ENCODE measurements at places on chromosomes 5 and 9.

DNA sequence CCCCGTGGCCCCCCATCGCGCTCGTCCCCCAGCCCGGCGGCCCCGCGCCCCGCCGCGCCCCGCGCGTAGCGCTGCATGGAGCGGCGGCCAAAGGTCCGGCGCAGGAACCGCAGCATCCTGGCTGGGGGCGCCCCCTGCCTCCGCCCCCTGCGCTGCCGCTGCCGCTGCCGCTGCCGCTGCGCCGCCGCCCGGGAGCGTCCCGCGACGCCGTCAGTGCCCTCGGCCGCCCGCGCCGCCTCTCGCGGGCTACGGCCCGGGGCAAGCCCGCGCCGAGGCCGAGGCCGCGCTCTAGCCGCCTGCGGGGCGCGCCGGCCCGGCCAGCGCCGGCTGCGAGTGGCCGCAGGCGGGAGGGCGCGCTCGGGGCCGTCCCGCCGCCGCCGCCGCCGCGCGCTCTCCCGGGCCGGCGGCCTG lies 523 bp downstream of the EPB41L4B start:
- DNase-seq: no peak

DNA sequence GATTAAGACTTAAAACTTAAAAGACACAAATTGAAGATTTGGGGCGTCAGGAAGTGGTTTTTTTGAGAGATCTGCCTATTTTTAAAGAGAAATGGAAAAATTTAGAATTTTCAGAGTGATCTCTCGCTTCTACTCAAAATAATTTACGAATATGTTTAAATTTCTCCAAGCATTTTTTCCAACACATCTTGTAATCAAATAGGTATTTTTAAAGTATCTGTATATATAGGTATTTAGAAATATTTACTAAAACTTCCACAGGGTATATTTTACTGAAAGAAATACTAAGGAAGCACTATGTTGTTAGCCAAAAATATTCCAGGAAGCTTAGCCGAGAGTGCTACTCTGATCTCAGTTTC lies 9.8 kb upstream of the PCDHB1 start:
- DNase-seq: no peak

GRCh38 chr5:79544131-79544530 lies 30.2 kb upstream of the HOMER1 start:
- DNase-seq: no peak

GRCh38 chr9:69145144-69145715 lies 28.8 kb upstream of the TJP2 start:
- no peak for DNase-seq

DNA sequence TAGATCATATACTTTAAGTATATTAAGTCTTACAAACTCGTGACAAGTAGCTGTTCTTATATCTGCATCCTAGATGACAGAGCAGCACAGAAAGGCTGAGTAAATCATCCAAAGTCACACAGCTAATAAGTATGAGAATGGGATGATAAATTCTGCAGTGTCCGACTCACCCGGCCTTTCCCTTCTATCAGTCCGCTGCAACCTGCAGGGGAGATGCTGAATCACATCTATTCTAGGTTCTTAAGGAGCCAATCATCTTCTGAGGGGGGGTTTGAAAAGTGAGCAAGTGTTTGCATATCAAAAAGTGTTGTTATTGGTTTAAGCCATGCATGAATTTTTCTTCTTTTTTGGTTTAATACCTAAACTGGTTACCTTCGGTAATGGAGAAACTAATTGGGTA lies 38.9 kb downstream of the ADAMTS16 start:
- DNase-seq: no peak

DNA sequence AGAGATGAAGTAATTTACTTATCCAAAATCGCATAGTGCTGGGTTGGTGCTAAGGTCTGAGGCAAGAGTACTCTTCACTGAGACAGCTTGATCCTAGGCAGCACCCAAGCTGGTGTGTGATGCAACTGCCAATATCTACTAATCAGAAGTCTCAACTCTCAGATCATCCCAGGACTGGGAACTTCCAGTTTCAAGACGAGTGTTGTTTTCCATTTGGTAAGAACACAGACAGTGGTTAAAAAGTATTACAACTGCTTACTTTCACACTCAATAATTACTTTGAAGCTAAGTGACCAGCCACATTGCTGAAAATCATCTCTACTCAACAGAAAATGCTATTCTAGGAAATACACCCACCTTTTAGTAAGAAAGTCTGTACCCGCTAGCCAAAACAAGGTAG lies 45.3 kb downstream of the FBXW11 start:
- DNase-seq: no peak

- no peak for DNase-seq
These were observed 20.3 kb upstream of the ENC1 start for GRCh38 chr5:74660873-74661272.

GRCh38 chr5:143217065-143217803 lies 186.3 kb downstream of the NR3C1 start:
- no peak for DNase-seq

DNA sequence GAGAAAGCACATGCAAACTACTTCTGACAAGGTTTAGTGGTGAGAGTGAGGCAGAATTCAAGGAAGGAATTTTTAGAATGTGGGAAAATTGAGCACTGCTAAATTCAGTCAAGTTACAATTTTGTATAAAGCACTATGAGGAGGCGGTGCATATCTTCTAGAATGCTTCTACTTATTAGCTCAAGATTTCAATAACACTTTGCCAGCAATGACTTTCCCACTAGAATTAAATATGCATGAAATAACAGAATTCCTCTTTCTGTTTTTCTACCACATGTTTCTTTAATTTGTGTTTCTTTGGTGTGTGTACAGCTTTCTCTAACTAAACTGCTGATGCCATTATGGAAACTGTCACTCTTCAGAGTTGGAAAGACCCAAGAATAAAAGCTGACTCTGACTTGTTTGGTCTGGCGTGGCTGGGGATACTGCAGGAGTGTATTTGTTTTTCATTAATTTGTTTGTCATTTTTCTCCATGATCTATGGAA lies 163.5 kb downstream of the ARSB start:
- no peak for DNase-seq

- no peak for DNase-seq
These were observed 54.7 kb downstream of the FOXD1 start for GRCh38 chr5:73393611-73394489.

DNA sequence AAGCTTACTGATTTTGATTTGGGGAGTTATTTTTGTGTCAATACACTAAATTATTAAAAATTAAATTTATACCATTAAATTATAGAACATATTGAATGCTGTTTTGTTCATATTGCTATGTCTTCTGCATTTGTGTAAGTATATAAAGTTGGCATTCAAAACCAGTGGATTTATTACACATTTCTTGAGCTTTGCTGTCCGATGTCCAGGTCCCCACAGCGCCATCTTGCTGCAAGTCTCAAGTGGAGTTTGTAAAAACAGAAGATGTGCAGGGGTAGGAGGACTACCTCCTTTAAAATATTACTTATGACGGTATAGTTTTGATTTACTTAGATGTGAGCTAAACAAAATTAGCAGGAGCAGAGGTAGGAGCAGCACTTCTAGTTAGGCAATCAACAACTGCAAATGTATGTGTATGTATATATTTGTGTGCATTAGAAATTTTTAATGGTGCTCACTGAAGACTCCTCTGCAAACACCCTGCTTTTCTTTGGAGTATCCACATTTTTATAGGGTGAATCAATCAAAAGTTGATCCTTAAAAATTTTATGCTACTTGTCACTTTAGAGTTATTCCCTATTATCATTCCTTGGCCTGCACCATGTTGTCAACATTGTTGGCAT lies 37.4 kb downstream of the CPEB4 start:
- DNase-seq: no peak

GRCh38 chr9:99491408-99492158 lies 269.5 kb downstream of the SEC61B start:
- DNase-seq: no peak

GRCh38 chr9:34654323-34655051 lies 2.5 kb downstream of the IL11RA start:
- DNase-seq: no peak

GRCh38 chr9:88685966-88686365 lies 151.0 kb downstream of the NXNL2 start:
- DNase-seq: no peak

GRCh38 chr5:96247708-96248107 lies 185.3 kb downstream of the PCSK1 start:
- no peak for DNase-seq

DNA sequence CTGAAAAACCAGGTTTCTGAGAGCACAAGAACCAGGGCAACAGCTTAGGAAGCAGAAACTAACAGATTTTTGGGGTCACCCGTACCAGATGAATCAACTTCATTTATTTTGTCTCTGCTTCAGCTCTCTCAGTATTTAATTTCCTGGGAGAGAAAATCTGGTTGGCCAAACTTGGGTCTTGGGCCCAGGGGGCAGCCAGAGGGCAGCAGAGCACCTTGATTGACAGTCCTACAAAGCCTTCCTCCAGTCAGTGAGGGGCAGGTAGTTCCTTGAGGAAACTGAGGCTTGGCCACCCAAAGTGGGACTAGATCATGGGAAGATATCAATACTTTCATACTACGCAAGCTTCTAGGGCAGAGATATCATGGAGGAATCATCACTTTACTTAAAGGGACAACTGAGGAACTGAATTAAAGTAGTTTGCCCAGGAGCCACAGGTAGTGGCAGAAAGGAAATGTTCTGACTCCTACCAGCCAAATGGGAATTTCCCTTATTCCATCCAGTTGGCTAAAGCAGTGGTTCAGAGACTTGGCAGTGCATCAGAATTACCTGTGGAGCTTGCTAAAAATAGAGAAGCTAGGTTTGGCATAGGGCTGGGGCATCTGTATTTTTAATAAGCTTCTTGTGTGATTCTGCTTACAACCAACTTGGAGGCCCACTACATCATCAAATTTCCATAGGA lies 21.5 kb upstream of the ARHGAP26 start:
- no peak for DNase-seq

DNA sequence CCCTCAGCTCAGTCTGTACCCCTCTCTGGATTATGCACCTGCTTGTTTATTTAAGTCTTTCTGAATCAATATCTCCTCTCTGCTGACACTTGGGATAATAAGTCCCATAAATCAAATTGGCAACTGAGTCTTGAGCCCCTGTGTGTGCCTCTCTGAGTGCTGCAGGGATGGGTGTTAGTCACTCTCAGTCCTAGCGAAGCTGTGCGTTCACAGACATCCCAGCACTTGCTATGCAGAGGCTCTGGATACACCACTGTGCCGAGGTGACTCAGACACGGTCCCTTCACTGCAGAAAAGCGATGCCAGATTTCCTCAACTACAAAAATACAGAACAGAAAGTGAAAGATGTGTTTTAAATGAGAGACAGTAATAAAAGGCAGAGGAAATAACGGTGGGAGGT lies 4.1 kb upstream of the KCNMB1 start:
- no peak for DNase-seq

DNA sequence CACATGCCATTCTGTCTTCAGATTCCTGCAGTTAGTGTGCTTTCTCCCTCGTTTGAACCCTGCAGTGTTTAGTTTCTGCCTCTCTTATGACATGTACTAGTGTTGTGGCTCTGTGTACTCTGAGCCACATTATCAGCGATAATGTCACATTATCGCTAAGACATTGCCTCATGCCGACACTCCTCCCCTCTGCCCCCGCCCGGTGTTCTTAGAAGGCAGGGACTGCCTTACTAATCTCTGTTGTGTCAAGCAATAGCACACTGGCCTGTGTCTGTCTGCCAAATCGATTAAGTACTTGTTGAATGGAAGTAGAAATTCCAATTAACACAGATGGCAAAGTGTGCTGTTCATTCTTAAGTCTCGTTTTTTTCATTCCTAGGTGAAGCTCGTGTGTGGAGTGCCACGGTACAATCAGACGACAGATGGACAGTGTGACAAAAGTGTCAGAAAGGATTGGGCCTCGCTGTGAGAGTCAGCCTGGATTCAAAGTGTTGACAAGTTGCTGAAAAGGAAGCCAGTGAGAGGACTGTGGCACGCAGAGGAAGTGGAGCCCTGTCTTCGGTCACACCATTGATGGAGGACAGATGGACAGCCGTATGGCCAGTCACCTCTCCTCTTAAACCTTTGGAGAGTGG lies 10.5 kb downstream of the PIK3R1 start:
- DNase-seq: no peak

DNA sequence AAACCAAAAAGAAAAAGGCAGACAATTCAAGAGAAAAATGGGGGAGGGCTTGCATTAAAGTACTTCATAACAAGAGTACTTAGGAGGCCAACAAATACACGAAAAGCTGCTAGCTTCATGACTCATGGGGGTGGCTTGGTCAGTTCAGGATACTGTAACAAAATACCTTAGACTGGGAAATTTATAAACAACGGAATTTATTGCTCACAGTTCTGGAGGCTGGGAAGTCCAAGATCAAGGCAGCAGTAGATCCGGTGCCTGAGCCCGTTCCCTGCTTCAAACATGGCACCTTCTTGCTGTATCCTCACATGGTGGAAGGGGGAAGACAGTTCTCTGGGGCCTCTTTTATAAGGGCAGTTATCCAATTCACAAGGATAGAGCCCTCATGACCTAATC lies 111.4 kb downstream of the C9orf50 start:
- no peak for DNase-seq

- DNase-seq: no peak
These were observed 62.3 kb downstream of the RGS3 start for GRCh38 chr9:113525831-113526230.

DNA sequence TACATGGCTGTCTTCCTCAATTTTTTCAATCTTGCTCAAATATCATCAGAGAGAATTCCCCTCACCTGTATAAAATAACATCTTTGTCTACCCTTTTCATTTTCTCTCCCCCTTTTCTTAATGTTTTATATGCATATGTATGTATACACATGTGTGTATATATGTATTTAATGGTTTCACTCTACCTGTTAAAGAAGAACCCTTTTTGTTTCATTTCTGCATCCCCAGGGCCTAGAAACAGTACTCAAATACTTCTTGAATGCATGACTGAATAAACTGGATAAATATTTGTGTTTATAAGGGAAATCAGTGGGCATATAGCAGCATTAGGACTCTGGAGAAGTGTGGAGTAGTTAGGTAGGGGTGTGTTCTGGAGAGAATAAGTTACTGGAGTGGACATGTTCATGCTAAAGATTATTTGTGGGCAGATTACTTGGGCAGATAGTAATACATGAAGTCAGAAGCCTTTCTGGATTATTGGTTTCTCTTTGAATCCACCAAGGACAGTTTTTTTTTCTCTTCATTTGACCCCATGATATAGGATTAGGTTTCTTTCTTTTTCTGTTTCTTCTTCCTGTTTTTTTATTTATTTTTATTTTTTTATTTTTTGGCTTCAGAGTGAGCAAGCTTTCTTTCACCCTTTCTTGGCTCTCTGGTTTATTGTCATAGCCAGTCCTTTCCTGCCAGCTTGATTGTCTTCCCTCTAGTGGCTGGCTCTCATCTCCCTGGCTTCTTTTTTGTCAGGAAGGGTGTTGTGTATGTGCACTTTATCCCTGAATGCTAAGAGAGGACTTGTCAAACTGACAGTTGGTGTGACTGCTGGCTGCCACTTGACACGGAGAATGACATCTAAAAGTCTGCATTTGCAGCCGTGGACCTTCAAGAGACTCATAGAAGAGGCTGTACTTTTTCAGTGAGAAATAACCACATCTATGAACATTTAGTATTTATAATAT lies 89.3 kb downstream of the ZCCHC7 start:
- DNase-seq: no peak
